ENCODE measurements at places on chromosomes 1 and 21. TPM values are rescaled to one million over a fixed set of nuclear protein-coding genes. Genes with fewer than 3 reads are reported as not detected.

DNA sequence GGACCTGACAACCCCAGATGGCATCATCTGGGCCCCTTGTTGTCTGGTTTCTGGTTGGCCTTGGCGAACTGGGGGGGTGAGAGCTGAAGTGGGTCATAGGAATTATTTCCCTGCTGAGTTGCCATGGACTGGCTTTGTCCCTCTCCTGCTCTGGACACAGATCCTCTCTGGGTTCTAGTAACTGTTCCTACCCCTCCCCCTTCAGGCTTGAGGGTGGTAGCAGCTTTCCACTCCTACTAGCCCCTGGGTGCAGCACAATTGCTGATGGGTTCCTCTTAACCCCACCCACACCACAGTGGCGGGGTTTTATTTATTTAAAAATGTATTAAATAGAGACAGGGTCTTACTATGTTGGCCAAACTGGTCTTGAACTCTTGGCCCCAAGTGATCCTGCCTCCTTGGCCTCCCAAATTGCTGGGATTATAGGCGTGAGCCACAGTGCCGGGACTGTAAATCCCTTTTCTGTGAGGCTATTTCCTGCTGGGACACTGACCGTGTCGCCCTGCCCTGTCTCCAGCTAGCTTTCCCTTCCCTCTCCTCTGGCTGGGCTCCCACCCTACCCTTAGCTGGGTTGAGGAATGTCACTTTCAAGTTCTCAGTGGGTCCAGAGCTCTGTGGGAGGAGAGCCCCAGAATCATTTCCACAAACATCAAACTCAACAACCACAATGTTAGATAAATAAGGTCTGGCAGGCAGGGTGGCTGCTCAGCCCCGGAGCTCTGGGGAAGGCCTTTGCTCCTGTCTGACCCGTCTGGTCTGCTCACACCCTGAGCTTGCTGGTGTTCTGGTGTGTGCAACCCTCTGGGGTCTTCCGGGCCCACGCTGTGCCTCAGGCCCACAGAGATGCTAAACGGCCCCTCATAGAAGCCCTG is 112.7 kb upstream of the WNT4 start:
- peak; percentile 35 for DNase-seq
- H3K4me1 ChIP-seq: peaks cover 64% of the 10 kb centered on the region
- no peaks in the 10 kb centered on the region for H3K27me3 ChIP-seq
- no peaks in the 10 kb centered on the region for H3K36me3 ChIP-seq

The CNR2 gene
- not detected for total RNA-seq

GRCh38 chr1:193458628-193459027 is 272.2 kb upstream of the B3GALT2 start:
- H3K27ac ChIP-seq: no peak overlapping the region
- H3K36me3 ChIP-seq: no peaks in the 10 kb centered on the region
- H3K27me3 ChIP-seq: no peaks in the 10 kb centered on the region
- DNase-seq: no peak
- no peak overlapping the region for H3K4me3 ChIP-seq
- H3K4me1 ChIP-seq: peaks cover 17% of the 10 kb centered on the region

The ABCG1 gene
- 7.2 TPM for total RNA-seq

DNA sequence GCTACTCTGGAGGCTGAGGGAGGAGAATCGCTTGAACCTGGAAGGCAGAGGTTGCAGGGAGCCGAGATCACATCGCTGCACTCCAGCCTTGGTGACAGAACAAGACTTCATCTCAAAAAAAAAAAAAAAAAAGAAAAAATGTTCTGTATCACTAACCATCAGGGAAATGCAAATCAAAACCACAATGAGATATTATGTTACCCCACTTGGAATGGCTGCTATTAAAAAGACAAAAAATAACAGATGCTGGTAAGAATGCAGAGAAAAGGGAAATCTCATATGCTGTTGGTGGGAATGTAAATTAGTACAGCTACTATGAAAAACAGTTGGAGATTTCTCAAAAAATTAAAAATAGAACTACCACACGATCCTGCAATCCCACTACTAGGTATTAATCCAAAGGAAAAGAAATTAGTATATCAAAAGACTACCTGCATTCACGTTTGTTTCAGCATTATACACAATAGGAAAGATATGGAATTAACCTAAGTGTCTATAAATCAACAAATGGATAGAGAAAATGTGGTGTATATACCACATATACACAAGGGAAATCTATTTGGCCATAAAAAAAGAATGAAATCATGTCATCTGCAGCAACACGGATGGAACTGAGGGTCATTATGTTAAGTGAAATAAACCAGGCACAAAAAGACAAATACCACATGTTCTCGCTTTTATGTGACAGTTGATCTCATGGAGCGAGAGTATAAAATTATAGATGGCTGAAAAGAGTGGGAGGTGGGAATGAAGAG is 62.6 kb downstream of the ABL2 start:
- no peak for DNase-seq
- no peak overlapping the region for H3K4me3 ChIP-seq
- no peaks in the 10 kb centered on the region for H3K27me3 ChIP-seq
- no peak overlapping the region for H3K27ac ChIP-seq

DNA sequence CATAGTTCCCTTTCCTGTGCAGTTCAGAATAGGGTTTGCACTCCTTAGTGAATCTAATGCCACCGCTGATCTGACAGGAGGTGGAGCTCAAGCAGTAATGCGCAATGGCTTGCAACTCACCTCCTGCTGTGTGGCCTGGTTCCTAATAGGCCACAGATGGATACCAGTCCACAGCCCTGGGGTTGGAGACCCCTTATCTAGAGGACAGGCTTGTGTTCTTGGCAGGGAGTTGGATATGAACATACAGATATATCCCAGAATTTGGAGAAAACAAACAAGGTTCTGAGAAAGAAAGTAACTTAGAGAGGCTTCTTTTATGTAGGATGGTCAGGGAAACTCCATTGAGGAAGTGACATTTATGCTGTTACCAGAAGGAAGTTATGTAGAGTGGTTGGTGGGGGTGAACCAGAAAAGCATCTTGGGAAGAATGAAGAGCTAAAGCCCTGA is 5.1 kb upstream of the PTPRC start:
- H3K27ac ChIP-seq: no peak overlapping the region
- no peaks in the 10 kb centered on the region for H3K27me3 ChIP-seq
- H3K4me3 ChIP-seq: no peak overlapping the region
- no peaks in the 10 kb centered on the region for H3K4me1 ChIP-seq
- no peak for DNase-seq

The JAM2 gene
- total RNA-seq: 1.8 TPM

The TNFRSF9 gene
- 1.2 TPM for total RNA-seq

DNA sequence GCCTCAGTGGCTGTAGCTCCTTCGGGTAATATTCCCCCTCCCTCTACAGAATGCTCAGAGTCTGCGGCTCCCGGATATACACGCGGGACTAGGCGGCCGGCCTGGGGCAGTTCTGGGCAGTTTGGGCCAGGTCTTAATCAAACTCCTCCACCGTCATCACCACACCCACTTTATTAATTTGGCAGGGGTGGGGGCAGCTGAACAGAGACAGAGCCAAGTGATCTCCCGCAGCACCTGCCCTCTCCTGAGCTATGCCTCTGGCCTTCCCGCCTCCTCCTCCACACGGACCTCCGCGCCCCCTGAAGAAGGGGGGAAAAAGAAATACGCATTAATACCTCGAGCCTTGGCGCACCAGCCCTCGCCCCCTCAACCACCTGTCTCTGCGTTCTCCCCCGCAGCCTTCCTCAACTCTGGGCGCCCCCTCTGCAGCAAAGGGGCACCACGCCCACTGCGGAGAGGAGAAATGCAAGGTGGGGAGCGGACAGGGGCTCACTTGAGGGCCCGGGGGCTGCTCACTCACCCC is 42.6 kb downstream of the CD34 start:
- peak overlapping the region; percentile 67 for H3K4me3 ChIP-seq
- H3K27ac ChIP-seq: no peak overlapping the region
- peaks cover 13% of the 10 kb centered on the region for H3K4me1 ChIP-seq

- H3K27me3 ChIP-seq: no peaks in the 10 kb centered on the region
- H3K4me1 ChIP-seq: no peaks in the 10 kb centered on the region
- no peak overlapping the region for H3K27ac ChIP-seq
Observed at GRCh38 chr21:44833663-44834062, 15.8 kb upstream of the SUMO3 start.

The FMO1 gene
- 79.6 TPM for total RNA-seq

The C1orf87 gene
- total RNA-seq: not detected

GRCh38 chr1:170800265-170800664 is 135.1 kb upstream of the MROH9 start:
- H3K27me3 ChIP-seq: no peaks in the 10 kb centered on the region
- no peaks in the 10 kb centered on the region for H3K36me3 ChIP-seq
- no peak overlapping the region for H3K4me3 ChIP-seq
- H3K4me1 ChIP-seq: no peaks in the 10 kb centered on the region

The LHX8 gene
- total RNA-seq: 0.87 TPM

DNA sequence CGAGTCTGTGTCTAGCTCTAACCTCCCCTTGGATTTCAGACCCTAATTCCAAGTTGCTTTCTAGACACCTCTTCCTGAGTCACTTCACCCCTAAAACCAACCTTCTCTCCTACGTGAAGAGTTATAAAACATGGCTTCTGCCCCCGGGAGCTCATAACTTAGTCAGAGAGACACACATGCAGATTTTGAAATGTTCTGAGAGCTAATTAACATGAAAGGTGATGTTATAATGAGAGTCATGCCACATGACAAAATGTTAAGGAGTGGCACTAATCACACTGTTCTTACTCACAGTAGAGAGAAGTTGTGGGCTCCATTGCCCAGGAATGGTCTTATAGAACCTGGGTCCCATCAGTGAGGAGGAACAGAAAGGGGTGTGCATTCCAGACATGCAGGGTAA is 117.1 kb downstream of the LRIG2 start:
- H3K27me3 ChIP-seq: no peaks in the 10 kb centered on the region
- no peak overlapping the region for H3K4me3 ChIP-seq
- DNase-seq: no peak
- H3K36me3 ChIP-seq: no peaks in the 10 kb centered on the region
- no peaks in the 10 kb centered on the region for H3K4me1 ChIP-seq

The RGS1 gene
- 9.8 TPM for total RNA-seq

GRCh38 chr1:154485910-154486496 is 16.0 kb upstream of the TDRD10 start:
- no peak overlapping the region for H3K27ac ChIP-seq
- H3K4me1 ChIP-seq: no peaks in the 10 kb centered on the region
- no peaks in the 10 kb centered on the region for H3K36me3 ChIP-seq
- no peaks in the 10 kb centered on the region for H3K27me3 ChIP-seq
- H3K4me3 ChIP-seq: no peak overlapping the region
- no peak for DNase-seq

GRCh38 chr1:170213596-170213995 is 67.8 kb downstream of the NTMT2 start:
- H3K27me3 ChIP-seq: no peaks in the 10 kb centered on the region
- no peaks in the 10 kb centered on the region for H3K36me3 ChIP-seq
- H3K4me3 ChIP-seq: no peak overlapping the region

The IL19 gene
- total RNA-seq: 0.28 TPM

DNA sequence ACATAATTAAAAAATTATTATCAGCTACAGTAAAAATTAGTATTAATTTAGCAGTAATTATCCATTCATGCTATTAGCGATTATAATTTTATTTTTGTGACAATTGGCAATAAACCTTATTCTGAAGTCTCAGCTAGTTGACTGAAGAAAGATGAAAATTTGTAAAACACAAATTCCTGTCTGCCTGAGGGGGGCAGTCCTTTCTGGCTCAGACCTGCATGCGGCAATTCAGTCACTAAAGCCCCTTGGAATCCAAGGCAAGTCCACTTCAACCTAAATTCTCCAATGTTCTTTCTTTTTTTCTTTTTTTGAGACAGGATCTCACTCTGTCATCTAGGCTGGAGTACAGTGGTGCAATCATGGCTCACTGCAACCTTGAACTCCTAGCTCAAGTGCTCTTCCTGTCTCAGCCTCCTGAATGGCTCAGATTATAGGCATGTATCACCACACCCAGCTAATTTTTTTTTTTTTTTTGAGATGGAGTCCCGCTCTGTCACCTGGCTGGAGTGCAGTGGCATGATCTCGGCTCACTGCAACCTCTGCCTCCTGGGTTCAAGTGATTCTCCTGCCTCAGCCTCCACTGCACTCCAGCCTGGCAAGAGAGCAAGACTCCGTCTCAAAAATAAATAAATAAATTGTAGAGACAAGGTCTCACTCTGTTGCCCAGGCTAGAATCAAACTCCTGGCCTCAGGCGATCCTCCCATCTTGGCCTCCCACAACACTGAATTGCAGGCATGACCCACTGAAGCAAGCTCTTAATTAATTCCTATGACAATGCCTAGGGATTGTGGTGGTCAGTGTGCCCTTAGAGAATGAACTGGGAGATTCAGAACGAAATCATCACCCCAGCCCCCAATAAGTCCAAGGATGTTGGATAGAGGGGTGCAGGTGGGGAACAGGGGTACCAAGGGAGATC is 24.2 kb upstream of the ITPKB start:
- H3K36me3 ChIP-seq: no peaks in the 10 kb centered on the region
- H3K27ac ChIP-seq: peak overlapping the region; percentile 17
- no peaks in the 10 kb centered on the region for H3K4me1 ChIP-seq
- H3K27me3 ChIP-seq: no peaks in the 10 kb centered on the region
- no peak overlapping the region for H3K4me3 ChIP-seq

DNA sequence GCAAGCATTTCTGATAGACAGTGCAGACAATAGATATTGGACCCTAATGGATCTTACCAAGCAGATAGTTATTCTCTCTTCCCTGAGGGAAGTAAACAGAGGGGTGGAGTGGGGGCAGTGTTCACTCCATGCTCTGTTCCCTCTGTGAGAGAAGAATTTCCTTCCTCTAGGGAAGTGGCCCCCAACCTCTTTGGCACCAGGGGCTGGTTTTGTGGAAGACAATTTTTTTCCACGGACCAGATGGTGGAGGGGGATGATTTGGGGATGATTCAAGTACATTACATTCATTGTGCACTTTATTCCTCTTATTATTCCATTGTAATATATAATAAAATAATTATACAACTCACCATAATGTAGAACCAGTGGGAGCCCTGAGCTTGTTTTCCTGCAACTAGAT is 459.9 kb downstream of the ADGRL2 start:
- no peak overlapping the region for H3K27ac ChIP-seq
- no peak overlapping the region for H3K4me3 ChIP-seq
- H3K36me3 ChIP-seq: no peaks in the 10 kb centered on the region
- H3K27me3 ChIP-seq: no peaks in the 10 kb centered on the region
- no peaks in the 10 kb centered on the region for H3K4me1 ChIP-seq

The HSPA6 gene
- total RNA-seq: 1.1 TPM

DNA sequence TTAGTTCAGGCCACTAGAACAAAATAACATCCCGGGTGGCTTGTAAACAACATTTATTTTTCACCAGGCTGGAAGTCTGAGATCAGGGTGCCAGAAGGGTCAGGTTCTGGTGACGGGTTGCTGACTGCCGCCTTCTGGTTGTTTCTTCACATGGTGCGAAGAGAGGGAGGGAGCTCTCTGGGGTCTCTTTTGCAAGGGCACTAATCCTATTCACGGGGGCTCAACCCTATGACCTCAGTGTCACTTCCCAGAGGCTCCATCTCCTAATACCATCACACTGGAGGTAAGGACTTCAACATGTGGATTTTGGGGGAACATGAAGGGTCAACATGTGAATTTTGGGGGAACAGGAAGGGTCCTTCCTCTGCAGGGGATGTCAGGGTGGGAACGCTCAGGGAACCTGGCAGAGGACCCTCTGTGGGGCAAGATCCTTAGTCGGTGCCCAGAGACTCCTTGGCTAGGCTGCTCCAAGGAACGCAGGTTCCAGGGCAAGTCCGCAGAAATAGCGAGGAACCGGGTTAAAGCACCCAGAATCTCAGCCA is 8.7 kb upstream of the C2CD2 start:
- no peak overlapping the region for H3K27ac ChIP-seq
- H3K27me3 ChIP-seq: no peaks in the 10 kb centered on the region
- no peak overlapping the region for H3K4me3 ChIP-seq
- peaks cover 4% of the 10 kb centered on the region for H3K4me1 ChIP-seq
- no peaks in the 10 kb centered on the region for H3K36me3 ChIP-seq
- DNase-seq: no peak

All from hepatocyte (in vitro differentiated cells).